ENCODE measurements at places on chromosomes 5 and 9.

DNA sequence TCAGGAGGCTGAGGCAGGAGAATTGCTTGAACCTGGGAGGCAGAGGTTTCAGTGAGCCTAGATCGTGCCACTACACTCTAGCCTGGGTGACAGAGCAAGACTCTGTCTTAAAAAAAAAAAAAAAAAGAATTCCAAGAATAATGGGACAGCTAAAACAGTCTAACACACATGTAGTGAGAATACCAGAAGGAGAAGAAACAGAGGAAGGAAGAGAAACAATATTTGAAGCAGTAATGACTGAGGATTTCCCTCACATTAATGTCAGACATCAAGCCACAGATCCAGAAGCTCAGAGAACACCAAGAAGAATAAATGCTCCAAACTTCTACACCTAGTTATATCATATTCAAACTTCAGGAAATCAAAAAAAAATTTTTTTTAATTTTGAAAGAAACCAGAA is 47.1 kb upstream of the EFNA5 start:
- no peak for DNase-seq

- DNase-seq, result no peak
Measured at GRCh38 chr9:135520916-135521607, at the start of gene LCN1. Gene LCN1, plus strand, starts transcription at chr9:135521440. Its CDS starts 58 bp downstream, at chr9:135521498.

- no peak for DNase-seq
Measured at GRCh38 chr5:2757563-2758351, 6.3 kb upstream of the IRX2 start.

GRCh38 chr5:72921886-72922285 is 34.0 kb upstream of the FCHO2 start:
- DNase-seq, result no peak

GRCh38 chr5:104297076-104297475 is 734.5 kb upstream of the NUDT12 start:
- DNase-seq, result no peak

DNA sequence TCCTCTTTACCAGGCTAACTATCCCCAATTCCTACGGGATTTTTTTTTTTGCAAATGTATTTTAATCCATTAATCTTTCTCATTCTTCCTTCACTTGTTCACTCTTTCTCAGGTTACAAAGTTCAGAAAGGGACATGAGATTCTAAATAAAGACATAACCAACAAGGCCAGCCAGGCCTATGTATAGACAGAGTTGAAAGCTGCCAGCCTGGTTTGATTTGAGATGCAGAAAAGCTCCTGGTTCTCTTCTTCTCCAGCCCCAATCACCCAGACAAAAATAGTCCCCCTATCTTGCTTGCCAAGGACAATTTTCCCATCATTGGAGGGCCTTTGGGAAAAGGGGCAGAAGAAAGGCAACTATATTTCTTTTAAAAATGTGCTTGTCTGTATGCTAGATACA is 398.8 kb downstream of the NFIB start:
- no peak for DNase-seq

GRCh38 chr9:36632892-36633291 is 60.2 kb downstream of the MELK start:
- no peak for DNase-seq

- DNase-seq, result no peak
Measured at GRCh38 chr5:84438456-84438855, 53.8 kb upstream of the EDIL3 start.

GRCh38 chr5:150320044-150320613 is 17.4 kb upstream of the ARSI start:
- no peak for DNase-seq

GRCh38 chr5:78964889-78965288 is 20.2 kb downstream of the ARSB start:
- DNase-seq, result no peak
